Stimulated activated CD4-positive, alpha-beta T cell treated with anti-CD3 and anti-CD28 coated beads, TNF-alpha, amount 100 ng/mL, for 48 hours (primary cell): ENCODE measurements at places on chromosomes 5 and 9.

GRCh38 chr5:58018016-58018415, 441.9 kb downstream of the PLK2 start:
- DNase-seq = no peak

DNA sequence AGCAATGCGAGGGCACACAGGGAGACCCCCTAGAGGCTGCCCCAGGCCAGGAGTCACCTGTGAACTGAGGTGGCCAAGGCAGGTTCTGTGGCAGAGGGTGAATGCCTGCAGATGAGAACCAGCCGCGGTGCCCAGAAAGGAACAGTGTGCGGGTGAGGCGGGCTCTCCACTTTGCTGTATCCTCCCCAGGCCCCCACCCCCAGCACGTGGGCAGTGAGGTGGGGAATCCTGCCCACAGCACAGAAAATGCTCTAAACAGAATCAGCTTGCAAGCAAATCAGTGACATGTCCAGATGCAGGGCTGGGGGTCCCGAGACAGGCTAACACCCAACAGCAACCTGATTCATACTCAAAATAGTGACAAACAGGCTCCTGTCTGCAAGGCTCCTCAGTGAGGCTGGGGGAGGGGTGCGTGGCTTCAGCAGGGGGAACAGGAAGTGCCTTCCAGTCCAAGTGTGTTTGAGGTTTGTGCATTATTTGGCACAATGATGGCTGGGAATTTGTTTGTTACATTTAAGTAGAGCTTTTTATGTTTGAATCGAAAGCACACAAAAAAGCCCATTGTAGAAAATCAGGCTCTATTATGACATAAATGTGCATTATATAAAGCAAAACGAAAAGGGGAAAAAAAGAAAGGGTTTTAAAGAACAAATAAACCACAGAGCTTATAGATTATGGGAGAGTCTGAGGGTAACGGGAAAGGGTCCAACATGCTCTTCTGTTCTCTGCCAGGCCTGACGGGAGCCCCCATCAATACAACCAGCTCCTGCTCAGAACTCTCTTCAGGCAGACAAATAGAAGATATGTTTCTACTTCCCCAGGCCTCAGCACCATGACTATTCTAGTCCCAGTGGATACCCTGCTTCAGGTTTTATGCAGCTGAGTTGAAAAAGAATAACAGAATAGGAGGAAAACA, 201.3 kb downstream of the HSD17B3 start:
- DNase-seq = no peak

DNA sequence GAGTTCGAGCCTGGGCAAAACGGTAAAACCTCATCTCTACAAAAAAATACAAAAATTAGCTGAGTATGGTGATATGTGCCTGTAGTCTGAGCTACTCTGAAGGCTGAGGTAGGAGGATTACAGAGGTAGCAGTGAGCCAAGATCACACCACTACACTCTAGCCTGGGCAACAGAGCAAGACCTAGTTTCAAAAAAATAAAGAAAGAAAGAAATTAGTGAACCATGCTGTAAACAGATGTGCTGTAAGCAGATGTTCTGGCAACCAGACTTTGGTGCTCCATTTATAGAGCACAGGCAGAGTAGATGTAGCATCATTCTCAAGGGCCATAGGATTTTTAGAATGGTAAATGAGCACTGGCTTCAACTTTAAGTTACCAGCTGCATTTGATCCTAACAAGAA, 115.4 kb downstream of the ST8SIA4 start:
- no peak for DNase-seq

DNA sequence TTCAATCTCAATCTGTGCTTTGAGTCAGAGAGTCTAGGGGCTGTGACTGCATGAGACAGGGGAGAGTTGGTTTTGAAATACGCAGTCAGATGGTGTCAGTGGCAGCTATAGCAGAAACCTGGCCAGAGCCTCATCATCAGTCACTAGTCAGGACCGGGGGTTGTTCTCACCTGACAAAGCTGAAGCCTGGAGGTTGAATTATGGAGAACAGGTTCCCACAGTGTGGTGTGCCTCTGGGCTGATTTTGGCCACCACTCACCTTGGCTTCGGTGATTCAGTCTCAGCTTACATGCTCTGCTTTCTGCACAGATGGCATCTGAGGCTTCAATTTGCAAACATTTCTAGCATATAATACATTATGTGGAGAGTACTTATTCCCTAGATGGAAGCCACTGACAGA, 387.3 kb downstream of the YTHDC2 start:
- no peak for DNase-seq

DNA sequence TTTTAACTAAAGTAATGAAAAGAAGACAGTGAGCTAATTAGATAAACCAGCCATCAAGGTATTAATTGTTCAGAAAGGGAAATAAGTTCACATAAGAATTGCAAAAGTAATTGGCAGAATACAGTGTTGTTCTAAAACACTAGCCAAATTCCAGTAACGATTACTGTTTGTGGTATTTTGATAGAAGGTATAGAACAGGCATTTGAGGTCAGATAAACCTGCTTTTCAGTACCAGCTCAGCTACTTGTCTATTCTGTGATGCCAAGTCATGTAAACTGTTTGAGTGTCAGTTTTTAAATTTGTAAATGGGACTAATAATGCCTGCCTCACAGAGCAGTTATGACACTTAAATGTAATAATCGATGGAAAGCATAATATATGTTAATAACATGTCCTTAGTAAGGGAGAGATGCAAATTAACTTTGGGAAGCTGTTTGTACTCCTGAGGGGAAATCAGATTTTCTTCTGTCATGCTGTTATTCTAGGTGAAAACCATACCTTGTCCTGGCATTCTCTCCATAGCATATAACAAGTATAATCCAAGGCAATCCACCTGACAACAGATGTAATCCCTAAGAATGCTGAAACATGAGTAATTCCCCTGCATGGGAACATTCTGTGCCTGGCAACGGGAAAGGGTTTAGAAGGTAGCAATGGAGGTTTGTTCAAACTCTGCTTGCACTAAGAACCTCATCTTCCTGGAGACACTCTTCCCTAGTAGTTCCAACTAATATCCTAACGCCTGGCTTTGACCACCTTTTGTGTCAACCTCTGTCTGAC, 509.5 kb upstream of the PAPPA start:
- no peak for DNase-seq
